Upper lobe of left lung (tissue), 6 donors: ENCODE measurements at places on chromosomes 12 and 14.

- DNase-seq, result no peak
Measured at GRCh38 chr14:73795974-73796373, 55.7 kb upstream of the PTGR2 start.

- DNase-seq, result no peak
Measured at GRCh38 chr12:67925077-67925476, 64.2 kb upstream of the IFNG-AS1 start.

GRCh38 chr12:1504895-1505311, 89.5 kb downstream of the FBXL14 start:
- DNase-seq, result no peak

GRCh38 chr12:124229520-124229919, 65.4 kb upstream of the RFLNA start:
- DNase-seq, result no peak

DNA sequence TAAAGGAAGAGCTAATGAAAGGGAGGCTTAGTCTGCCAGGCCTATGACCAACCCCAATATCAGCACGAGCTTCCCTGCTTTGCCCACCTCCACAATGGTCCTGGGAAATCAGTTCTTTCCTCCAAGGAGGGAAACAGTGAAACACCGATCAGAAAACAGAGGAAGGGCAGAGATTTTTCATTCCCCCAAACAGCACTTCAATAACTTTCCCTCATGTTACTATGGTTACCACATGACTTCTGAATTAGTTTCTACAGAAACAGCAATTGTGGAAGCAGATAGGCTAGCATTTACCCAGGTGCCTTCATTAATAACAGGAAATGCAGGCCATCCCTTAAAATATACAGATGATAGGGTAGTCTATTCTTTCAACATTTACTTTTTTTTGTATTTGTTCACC, 35.9 kb downstream of the TRIM9 start:
- no peak for DNase-seq

DNA sequence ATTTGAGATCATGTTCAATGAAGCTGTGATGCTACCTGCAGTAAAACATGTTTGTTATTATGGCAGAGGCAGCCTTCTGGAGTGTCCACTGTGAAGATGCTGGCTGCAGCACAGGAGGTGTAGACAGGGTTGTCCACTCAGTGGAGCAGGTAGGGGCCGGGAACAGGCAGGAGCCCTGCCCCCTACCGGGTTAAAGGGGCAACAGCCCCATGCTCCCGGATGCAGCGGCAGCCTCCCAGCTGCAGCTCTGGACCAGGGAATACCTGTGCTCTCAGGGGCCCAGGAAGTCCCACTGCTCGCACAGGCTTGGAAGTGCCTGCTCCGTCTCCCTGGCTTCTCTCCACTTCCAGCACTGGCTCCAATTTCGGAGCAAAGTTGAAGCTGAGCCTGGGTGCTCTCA, 401.6 kb downstream of the FOXG1 start:
- peak; percentile 51 for DNase-seq

DNA sequence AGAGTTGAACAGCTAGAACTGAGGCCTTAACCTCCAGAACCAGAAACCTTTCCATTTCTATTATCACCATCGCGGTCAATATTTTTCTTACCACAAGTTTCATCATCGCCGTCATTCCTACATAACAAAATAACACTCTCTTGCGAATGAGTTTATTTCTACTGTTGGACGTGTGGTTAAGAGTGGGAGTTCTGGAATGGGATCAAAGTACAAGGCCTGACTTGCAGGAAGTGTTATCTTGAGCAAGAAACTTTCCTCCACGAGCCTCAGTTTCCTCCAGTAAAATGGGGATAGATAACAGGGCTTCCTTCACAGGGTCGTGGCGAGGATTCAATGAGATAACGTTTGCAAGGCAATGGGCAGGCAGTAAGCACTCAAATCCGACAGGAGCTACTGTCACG, 652 bp downstream of the SART3 start:
- DNase-seq, result no peak

- no peak for DNase-seq
Measured at GRCh38 chr14:72545411-72546311, 348.2 kb downstream of the DPF3 start.

GRCh38 chr12:6215120-6215807, 15.1 kb downstream of the CD9 start:
- peak; percentile 63 for DNase-seq

DNA sequence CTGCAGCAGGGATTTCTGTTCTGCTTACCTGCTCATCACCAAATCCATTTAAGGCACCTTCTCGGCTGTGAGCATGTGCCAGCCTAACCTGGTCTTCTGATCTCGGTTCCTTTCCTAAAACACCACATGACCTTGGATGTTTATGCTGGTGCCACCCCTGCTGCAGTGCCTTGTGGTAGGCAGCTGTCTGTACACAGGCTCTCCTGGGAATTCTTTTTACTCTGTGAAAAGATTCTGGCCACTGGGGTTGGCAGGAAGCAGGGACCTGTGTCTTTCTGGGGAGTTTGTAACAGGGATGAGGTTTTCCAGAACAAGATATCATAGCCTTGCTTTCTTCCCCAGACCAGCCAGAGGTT, 10.4 kb upstream of the PLEKHG3 start:
- no peak for DNase-seq

GRCh38 chr12:76786986-76787385, 23.1 kb downstream of the ZDHHC17 start:
- DNase-seq, result no peak

- DNase-seq, result no peak
Measured at GRCh38 chr12:103903993-103904392, 26.2 kb upstream of the HSP90B1 start.

DNA sequence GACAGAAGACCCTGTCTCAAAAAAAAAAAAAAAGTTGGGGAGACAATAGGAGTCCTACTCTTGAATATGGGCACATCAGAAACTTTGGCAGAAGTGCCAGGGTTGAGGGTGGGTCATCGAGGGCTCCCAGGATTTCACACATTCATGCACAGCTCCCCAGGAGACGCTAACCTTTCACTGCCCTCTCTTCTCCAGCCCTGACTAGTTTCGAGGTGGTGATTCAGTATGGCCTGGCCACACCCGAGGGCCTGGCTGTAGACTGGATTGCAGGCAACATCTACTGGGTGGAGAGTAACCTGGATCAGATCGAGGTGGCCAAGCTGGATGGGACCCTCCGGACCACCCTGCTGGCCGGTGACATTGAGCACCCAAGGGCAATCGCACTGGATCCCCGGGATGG, 29.4 kb upstream of the LRP1-AS start:
- DNase-seq, result no peak

DNA sequence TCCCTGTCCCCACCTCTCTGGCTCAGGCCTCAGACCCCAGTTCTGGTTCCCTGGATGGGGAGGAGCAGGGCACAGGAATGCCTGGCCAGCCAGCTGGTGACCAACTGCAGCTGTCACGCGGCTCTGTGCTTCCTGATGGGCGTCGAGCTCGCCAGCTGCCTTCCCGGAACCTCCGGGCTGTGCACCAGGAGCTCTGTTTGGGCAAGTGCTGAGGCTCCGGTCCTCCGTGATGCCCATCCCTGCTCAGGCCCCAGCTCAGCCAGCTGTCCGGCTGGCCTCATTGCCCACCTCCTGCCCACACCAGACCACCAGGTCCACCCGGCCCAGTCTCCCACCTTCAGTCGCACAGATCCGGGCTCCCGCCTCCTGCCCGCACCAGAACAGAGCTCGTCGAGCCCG, 4.8 kb downstream of the IFFO1 start:
- peak; percentile 85 for DNase-seq

GRCh38 chr14:29648045-29648444, 279.6 kb downstream of the PRKD1 start:
- no peak for DNase-seq

DNA sequence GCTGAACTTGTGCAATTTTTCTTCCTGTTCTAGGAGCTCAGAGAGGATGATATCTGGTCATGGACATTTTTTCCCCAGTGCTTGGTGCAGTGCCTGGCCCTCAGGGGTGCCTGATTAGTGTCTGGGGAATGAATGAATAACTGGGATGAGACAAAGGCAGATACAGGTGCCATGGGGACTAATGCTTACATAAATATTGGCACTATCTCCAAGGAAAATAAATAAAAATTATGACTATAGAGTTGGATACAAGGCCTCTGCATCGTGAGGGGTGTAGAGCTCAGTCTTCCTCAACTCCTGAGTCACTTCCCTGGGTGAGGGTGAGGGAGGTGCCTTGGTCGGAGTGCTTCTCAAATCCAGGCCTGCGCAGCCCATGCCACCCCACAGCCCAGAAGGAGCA, 188.6 kb downstream of the KCNA5 start:
- no peak for DNase-seq

DNA sequence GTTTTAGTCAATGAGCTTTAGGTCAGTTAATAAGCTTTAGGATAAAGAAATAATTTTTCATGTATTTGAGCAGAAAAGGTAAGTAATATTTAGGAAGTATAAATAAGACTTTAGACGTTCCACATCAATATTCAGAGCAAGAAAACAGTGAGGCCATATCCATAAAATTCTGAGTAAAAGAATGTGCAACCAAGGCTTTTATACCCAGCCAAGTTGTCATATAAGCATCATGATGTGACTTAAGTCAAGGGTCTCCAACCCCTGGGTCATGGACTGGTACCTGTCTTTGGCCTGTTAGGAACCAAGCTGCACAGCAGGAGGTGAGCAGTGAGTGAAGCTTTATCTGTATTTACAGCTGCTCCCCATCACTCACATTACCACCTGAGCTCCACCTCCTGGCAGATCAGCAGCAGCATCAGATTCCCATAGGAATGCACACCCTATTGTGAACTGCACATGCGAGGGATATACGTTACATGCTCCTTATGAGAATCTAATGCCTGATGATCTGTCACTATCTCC, 74.1 kb downstream of the ZNF664 start:
- no peak for DNase-seq

DNA sequence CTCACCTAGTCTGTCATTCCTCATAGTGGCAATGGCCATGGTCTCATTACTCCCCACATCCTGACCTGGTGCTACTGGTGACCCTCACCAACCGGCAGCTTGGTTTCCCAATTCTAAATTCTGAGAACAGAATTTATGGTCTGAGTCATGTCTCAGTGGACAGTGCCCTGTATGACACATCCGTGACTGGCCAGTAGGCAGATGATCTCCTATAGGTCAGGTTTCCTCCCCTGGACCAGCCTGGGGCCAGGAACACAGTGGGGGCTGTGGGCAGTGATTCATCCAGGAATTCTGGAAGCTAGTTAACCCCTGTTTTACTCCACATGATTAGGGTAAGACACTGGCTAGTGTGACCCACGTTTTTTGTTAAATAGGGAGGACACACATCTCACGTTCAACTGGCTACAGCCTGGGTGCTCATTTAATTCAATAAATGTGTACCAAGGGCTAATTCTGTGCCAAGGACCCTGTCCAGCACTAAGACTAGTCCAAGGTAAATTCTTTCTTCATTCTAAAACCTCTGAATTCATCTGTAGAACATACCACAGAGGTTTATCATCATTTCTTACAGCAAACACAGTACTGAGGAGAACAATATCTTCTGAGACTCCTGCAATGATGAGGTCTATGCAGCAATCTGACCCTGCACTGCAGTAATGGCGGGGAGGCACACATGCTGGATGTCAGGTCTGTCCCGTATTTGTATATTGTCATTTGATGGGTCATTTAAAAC, 249.6 kb upstream of the TBX3 start:
- DNase-seq, result no peak

DNA sequence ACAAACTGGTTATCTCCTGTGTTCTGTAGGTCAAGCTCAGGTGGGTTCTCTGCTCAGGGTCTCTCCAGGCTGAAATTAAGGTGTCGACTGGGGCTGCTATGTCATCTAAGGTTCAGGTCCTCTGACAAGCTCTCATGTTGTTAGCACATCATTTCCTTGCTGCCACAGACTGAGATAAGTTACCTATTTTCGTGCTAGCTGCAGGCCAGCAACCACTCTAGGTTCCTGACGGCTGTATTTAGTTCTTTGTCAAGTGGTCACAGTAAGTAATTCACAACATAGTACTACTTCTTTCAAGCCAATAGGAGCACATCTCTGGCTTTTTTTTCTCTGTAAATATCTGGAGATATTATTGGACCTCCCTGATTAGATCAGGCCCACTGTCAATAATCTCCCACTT, 169.3 kb upstream of the CAND1 start:
- no peak for DNase-seq

DNA sequence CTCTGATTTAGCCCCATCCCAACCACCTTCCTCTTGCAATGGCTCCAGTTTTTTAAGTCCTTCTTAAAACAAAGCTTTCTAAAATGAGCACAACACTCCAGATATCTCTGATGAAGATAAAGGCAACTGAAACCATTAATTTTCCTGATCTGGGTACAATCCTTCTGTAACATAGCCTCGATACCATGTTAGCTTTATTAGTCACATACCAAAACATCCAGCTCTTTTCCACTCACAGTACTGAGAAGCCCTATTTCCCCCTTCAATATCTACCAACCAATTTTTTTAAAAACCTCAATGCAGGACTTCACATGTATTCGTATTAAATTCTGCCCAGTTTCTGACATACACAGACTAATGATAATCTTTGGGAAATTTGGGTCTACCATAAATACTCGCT, 105.9 kb downstream of the MED13L start:
- DNase-seq, result no peak
